Myocyte (in vitro differentiated cells): ENCODE measurements at places on chromosomes 4 and X. TPM values are rescaled to one million over a fixed set of nuclear protein-coding genes. Genes with fewer than 3 reads are reported as not detected.

- DNase-seq, result peak; percentile 97
Measured at GRCh38 chr4:148574502-148574901, 132.3 kb upstream of the NR3C2 start.

- DNase-seq, result no peak
Measured at GRCh38 chrX:7085879-7086278, 61.6 kb upstream of the STS start.

Gene IL21
- total RNA-seq, result not detected in 2 replicates

GRCh38 chr4:147799986-147800555, 68.2 kb downstream of the ARHGAP10 start:
- DNase-seq, result peak; percentile 85

- DNase-seq, result peak; percentile 25
Measured at GRCh38 chr4:158856852-158857251, 88.0 kb downstream of the FNIP2 start.

GRCh38 chr4:10655968-10656367, 28.6 kb downstream of the CLNK start:
- DNase-seq, result peak; percentile 12

DNA sequence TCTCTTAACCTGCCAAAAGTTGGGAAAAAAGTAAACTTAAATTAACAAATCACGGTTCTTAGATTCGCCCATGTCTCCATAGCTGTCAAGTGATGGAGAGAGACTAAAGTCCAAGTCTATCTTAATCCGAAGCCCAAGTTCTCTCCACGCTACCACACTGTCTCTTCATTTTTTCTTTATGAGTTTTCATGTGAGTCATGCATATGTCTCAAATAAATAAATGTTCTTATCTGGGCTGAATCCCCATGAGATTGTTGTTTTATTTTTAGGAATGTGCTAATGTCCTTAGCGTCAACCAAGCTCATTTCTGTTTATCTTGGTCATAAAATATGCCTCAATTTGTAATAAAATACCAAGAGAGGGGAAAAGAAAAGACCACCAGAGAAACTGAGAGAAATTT, 169.3 kb downstream of the RCHY1 start:
- peak; percentile 42 for DNase-seq

Gene TRPC5OS
- not detected in 2 replicates for total RNA-seq

- no peak for DNase-seq
Measured at GRCh38 chr4:181549576-181550188, 693.5 kb upstream of the TENM3 start.

Gene DUX4
- total RNA-seq, result not detected in 2 replicates

DNA sequence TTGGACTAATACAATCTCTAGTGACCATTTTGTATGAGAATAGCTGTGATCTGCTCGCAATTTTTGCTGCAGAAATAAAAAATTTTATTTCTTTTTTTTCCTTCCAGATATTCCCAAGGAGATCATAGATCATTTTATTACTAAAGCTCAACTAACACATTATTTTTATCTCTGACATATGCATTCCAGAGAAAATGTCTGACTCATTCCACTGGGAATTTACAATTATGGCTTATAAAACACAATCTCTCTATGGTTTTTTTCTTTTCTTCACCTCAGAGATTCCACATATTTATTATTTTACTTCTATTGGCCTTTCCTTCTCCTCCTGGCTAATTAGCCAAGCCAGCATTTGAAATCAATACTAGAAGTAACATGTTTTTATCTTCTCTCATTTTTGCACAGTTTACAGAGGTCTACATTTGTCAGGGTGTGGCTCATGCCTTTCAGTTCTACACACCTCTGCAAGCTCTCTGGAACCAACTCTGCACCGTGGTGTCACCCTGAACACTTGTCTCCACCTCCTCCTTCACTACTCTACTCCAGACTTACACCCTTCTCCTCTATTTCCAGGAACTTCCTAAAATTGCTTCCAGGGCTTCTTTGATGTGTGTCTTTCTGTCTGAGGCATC, 59.8 kb upstream of the GPM6A start:
- DNase-seq, result no peak

Gene PABPC4L
- 2.3 and 3.1 TPM in 2 replicates for total RNA-seq

Gene CLDN2
- not detected in 2 replicates for total RNA-seq

DNA sequence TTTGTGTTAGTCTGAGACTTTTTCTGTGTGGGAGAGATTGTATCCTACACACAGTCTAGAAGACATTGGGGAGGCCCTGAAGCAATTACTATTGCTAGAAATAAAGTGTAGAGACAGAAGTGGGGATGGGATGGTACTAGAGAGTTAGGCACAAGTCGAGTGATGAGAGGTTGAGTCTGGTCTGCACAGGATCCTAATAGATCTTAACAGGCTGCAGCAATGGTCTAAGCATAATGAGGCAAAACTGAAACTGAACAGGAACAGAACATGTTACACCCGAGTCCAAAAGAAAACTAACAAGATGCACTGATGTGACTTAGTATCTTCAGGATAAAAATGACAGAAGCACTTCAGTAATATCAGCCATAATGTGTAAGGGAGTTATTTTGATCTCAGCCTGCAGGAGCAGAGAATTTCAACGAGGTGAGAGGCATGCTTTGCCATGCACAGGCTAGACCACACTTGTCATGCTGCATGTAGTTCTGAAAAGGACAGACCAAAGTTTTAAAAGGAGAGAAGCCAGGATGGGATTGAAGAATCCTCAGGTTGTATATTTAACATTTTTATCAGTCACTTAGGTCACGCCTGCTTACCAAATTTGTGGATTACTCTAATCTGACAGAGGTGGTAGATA, 205.8 kb upstream of the BOD1L1 start:
- no peak for DNase-seq

GRCh38 chrX:24767557-24767956, 73.8 kb downstream of the POLA1 start:
- DNase-seq, result no peak

Gene DNAAF6
- total RNA-seq, result not detected in 2 replicates

DNA sequence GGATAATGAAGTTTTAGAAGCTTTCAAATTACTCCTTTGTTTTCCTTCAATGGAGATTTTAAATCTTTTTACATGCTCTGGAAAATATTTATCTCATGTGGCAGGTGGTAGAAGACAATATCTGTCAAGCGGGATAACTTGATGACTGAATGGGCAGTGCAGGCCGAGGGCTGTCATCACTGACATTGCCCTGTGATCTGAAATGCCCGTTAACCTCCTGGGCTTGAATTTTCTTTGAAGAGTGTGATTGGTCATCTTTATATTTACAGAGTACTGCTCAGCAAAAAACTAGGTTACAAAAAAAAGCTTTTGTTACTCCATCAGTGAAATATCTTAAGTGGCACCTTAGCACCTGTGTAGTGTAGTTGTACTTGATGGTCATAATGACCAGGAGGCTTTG, 147.5 kb downstream of the GATB start:
- DNase-seq, result no peak

- no peak for DNase-seq
Measured at GRCh38 chr4:118139241-118139640, 105.0 kb downstream of the NDST3 start.

Gene HSD17B13
- total RNA-seq, result not detected in 2 replicates

- DNase-seq, result no peak
Measured at GRCh38 chrX:120301960-120302359, 9.3 kb downstream of the TMEM255A start.

Gene PNMA6A
- 0.21 and 0.35 TPM in 2 replicates for total RNA-seq

- DNase-seq, result no peak
Measured at GRCh38 chr4:26132858-26133257, 188.0 kb upstream of the RBPJ start.

Gene CT45A3
- not detected in 2 replicates for total RNA-seq

DNA sequence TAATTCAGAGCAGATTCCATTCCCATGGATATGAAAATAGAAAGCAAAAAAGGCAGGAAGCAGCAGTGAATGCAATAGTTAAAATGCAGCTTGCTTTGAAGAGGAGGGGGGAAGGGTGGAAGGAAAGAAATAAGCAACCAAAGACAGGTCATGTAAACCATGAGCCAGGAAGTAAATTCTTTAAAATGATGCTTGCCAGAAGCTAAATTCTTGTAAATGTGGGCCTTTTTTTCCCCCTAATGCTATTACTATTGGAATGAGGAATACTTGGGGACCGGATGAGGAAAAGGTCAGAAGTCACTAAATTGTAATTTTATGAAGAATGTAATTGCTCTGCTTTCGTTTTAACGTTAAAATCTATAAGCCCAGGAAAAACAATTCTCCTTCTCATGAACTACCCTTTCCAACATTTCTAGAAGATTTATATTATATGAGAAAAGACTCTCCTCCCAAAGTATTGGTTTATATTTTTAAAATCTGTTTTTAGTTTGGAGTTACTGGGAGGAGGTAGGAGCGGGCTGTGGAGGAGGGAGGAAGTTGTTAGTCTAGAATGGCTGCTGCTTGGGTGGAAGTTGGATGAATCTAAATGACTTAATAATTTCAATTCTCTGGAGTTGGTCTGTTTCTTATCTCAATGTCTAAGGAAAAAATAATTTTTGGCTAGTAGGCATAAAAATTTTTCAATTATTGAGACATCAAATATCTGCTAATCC, 77.6 kb upstream of the PCDH18 start:
- no peak for DNase-seq

- no peak for DNase-seq
Measured at GRCh38 chrX:13695601-13696115, 6.7 kb downstream of the RAB9A start.

DNA sequence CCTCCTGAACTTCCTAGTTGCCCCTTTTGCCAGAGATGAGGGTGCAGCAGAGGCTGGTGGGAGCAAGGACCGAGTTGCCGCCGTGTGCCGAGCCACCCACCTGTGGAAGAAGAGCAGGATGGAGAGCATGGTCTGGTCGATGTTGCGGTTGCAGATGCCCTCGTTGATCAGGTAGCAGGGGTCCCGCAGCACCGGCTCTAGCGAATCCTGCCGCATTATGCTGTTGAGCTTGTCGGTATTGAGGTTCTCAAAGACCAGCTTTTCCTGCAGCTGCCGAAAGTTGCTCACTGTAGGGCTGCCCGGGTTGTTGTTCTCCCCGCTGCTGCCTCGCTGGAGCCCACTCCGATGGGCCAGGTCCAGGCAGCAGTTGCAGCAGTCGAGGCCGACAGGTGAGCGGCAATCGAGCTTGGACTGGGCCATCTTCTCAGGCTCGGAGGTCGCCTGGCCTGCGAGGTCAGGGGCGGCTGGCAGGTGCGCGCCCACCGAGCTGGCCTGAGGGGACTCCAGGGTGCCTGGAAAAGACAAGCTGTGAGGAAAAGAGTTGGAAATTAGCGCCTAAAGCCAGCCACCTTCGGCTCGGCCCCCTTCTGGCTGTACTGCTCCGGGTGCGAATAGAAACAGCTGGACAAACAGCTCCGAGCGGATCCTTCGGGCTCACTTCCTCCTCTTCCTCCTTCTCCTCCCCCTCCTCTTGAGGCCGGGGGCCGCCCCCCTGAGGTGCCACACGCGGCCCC, 420 bp downstream of the TSC22D3 start:
- no peak for DNase-seq

Gene CPZ
- total RNA-seq, result 22.5 and 31.3 TPM in 2 replicates

DNA sequence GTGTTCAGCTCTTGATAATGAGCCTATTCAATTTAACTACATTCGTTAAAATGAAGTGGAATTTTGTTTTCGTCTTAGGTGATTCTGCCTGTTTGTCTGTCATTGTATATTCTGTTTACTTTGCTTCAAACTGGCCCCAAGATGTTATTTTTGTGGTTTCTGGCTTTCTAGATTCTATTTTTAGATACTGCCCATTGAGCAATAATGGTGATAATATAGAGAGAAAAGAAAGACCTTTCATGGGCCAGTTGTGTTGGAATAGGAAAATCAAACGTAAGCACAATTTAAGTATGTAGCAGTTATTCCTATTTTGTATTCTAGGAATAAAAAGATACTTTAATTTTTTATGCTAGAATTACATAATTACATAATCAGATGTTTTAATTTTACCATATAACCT, 4.0 kb downstream of the CDKN2AIP start:
- no peak for DNase-seq

DNA sequence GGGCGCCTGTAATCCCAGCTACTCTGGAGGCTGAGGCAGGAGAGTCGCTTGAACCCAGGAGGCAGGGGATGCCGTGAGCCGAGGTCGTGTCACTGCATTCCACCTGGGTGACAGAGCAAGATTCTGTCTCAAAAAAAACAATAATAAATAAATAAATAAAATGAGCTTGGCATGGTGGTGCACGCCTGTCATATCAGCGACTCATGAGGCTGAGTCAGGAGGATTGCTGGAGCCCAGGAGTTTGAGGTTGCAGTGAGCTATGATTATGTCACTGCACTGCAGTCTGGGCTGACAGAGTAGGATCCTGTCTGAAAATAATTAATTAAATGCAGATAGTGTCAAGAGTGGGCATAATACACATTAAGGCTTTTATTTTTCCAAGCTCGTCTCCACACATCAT, 77.5 kb downstream of the DHRSX start:
- no peak for DNase-seq

- DNase-seq, result no peak
Measured at GRCh38 chr4:11428231-11428898, at the start of gene HS3ST1. TSS of gene HS3ST1 (minus strand) at chr4:11428894. CDS start at chr4:11400005, 28,889 bp downstream.

DNA sequence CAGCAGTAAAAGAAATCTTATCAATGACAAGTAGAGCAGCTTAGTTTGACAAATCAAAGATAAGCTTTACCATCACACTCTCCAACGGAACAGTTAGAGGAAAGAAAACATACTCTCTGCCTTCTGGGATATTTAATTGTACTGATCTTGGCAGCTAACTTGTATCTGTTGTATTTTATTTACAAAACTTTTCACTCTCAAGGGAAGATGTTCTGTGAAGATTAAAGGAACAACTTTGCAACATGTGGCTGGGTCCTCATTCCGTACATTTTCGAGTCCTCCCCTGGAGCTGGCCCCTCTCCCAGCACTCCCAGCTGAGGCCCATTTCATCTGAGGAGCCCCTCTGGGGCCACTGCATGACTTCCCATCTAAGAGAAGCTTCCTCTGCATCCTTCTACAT, 74.4 kb downstream of the RPS3A start:
- DNase-seq, result no peak

DNA sequence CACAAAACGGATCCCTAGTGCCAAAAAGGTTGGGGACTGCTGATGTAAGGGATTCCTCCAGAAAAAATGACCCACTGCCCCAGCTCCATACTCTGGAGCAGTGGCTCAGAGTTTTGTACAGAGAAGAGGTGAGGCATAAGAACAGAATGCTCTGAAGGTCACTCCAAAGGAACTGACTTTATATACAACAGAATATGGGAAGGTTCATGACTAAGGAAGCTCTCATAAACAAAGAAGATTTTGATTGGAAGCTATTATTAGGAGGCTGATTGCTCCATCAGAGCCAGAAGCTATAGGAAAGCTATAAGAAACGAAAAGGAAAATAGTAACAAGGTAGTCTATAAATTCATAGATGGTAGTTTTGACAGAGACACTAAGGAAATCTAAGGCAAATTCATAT, 203.1 kb downstream of the SLC7A11 start:
- no peak for DNase-seq

- no peak for DNase-seq
Measured at GRCh38 chrX:39591099-39591498, 506.7 kb downstream of the BCOR start.
